Lower lobe of right lung (tissue), 2 donors: ENCODE measurements at places on chromosomes 3 and 15. TPM values are rescaled to one million over a fixed set of nuclear protein-coding genes. Genes with fewer than 3 reads are reported as not detected.

Gene KBTBD8
- total RNA-seq, result 5.8 TPM

Gene RPS27L
- total RNA-seq, result 184 TPM

Gene IL5RA
- total RNA-seq, result 5.6 TPM

Gene MYL3
- 2.0 TPM for total RNA-seq

Gene SNTN
- 12.8 TPM for total RNA-seq

Gene MAP3K13
- 35.4 TPM for total RNA-seq

Gene RMDN3
- total RNA-seq, result 101 TPM

Gene TTLL13
- total RNA-seq, result not detected

Gene CHD2
- total RNA-seq, result 158 TPM

Gene ACSBG1
- total RNA-seq, result 1.8 TPM

Gene FAM174B
- total RNA-seq, result 57.7 TPM

Gene CA12
- 4.9 TPM for total RNA-seq

DNA sequence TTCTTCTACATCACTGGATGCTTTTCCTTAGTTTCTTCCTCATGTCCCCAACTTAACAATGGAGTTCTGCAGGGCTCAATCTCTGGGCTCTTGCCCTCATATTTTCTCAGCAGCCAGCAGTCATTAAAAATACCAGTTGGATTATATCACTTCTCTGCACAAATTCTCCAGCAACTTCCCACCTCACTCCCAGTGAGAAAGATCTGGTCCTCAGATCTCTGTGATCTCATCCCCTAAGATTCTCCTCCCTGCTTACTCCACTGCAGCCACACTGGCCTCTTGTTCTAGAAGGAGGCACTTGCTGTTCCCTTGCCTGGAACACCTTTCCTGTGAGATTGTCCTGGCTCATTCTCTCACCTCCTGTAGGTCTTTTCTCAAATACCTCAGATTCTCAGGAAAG, 6.1 kb downstream of the ERICH6 start:
- no peak for DNase-seq

- DNase-seq, result peak; percentile 72
These were observed 575 bp downstream of the TRPM7 start for GRCh38 chr15:50685976-50686468.

- no peak for DNase-seq
These were observed 1050.8 kb downstream of the DIPK2A start for GRCh38 chr3:145022447-145022846.

DNA sequence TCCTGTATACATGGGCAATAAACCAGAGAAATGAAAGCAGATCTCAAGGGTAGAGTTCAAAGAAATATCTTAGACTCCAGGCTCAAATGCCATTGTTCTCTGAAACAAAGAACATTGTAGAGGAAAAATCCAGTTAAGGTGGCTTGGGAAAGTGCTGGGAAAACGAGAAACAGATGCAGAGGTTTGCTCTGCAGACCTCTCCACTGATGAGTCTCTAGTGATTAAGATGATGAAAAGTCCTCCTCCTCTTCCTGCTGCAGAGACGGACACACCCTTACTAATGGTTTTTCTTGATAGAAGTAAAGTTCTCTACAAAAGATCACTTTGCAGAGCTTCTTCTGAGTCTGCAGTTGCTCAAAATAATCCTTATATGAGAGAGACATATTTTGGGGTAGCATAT, 264.7 kb downstream of the GABRG3 start:
- DNase-seq, result no peak

DNA sequence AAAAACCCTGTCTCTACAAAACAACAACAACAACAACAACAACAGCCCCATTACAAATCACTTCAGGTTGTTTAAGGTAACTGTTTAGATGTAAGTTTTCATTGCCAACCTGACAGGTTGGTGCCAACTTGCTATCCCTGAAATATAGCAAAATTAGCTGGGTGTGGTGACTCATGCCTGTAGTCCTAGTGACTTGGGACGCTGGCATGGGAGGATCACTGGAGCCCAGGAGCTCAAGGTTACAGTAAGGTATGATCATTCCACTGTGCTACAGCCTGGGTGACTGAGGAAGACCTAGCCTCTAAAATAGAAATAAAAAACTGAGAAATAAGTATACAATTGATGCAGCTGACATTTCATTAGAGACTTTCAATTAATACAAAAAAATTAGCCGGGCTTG, 36.0 kb upstream of the CDAN1 start:
- no peak for DNase-seq

DNA sequence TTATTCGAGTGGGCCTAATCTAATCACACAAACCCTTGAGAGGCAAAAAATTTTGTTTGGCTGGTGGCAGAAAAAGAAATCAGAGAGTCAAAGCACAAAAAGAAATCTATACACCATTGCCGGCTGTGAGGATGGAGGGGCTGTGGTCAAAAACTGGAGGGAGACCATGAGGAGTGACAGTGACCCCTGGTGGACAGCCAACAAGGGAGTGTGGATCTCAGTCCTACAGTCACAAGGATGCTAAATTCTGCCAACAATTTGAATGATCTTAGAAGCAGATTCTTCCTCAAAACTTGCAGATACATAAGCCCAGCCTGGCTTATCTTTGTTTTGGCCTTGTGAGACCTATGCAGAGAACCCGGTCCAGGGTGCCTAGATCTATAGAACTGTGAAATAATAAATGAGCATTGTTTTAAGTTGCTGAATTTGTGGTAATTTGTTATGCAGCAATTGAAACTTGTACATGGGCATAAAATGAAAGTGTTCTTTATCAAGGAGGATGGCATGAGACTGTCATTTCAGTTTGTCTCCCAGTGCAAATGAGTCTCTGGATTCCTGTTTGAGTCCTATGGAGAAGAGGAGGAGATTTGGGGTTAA, 103.0 kb upstream of the ARHGEF26 start:
- DNase-seq, result no peak

DNA sequence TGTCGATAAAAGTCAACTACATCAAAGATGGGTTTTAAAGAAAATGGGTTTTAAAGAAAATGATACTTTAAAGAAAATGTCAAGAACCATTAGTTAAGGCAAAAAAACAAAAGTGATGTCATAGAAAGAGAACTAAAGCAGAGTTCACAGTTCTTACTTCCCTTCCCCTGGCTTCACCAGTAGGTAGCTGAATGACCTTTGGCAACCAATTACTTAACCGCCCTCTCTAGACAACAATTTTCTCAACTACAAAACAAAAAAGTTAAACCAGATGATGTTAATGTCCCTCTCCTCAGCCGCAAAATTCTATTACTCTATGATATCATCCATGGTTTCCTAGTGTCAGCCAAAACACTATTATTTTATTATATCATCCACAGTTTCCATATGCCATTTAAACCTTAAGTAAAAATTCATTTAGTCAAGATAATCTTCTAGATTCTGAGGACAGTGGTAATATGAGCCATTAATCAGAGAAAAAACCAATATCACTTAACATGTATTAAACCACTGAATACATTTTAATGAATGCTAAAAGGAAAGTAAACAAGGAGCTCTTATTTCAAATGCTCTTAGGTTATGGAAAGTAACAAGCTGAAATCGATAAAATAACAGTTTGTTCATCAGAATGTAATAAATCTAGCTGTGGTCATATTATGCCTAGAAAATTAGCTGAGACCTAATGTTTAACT, 13.1 kb downstream of the RYK start:
- DNase-seq, result no peak

- no peak for DNase-seq
These were observed 223.4 kb downstream of the ATP8B4 start for GRCh38 chr15:49895347-49896223.

DNA sequence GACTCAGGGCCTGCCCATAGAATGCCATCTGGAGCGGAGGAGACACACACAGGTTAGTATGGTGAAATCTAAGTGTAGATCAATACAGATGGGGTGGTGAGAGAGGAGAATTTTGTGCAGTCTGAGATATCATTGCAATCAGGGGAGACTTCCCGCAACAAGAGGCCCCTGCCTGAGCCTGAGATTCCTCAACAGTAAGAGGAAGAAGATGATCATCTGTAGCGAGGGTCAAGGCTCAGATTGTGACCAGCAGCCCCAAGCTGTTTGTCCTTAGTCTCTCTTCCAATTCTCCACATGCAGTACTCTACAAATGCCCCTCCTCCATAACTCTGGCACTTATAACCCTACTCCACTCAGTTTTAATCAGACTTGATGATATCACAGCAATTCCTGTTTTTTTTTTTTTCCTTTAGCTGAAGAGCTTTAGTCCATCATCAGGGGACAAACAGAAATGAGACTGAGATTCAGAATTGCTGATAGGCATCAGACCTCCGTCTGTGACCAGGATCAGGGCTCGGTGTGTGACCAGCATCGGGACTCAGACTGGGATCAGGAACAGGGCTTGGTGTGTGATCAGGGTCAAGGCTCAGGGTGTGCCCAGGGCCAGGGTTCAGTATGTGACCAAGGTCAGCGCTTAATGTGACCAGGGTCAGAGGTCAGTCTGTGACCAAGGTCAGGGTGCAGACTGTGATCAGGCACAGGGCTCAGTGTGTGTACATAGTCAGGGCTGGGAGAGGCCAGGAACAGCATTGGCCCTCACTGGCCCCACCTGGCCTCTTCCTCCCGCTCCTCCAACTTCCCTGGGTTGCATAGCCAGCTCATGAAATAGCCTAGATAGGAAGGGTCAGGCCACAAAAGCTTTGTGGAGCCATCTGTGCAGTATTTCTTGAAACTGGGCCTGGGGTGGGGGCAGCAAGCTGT, 14.1 kb downstream of the LOXL1 start:
- DNase-seq, result peak; percentile 4

- no peak for DNase-seq
These were observed 8.4 kb upstream of the LEKR1 start for GRCh38 chr3:156817646-156818272.

- DNase-seq, result no peak
These were observed 8.8 kb upstream of the TM4SF1 start for GRCh38 chr3:149386299-149386606.

- no peak for DNase-seq
These were observed 24.9 kb downstream of the AP4E1 start for GRCh38 chr15:50933341-50933740.

DNA sequence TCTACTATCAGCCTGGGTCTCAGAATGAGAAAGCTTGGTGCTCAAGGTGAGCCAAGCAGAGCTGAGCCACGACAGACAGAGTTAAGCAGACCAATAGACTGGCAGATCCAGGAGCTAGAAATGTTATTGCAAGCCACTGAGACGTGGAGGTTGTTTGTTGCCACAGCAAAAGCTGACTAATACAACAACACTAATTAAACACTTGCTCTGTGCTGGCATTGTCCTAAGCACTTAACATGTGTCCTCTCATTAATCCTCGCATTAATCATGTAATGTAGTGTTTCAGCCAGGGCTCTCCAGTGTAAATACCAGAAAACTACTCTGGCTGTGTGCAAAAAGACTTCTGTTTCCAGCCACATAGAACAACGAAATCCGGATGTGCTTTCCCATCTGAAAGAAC, 11.6 kb upstream of the SPSB4 start:
- DNase-seq, result no peak

DNA sequence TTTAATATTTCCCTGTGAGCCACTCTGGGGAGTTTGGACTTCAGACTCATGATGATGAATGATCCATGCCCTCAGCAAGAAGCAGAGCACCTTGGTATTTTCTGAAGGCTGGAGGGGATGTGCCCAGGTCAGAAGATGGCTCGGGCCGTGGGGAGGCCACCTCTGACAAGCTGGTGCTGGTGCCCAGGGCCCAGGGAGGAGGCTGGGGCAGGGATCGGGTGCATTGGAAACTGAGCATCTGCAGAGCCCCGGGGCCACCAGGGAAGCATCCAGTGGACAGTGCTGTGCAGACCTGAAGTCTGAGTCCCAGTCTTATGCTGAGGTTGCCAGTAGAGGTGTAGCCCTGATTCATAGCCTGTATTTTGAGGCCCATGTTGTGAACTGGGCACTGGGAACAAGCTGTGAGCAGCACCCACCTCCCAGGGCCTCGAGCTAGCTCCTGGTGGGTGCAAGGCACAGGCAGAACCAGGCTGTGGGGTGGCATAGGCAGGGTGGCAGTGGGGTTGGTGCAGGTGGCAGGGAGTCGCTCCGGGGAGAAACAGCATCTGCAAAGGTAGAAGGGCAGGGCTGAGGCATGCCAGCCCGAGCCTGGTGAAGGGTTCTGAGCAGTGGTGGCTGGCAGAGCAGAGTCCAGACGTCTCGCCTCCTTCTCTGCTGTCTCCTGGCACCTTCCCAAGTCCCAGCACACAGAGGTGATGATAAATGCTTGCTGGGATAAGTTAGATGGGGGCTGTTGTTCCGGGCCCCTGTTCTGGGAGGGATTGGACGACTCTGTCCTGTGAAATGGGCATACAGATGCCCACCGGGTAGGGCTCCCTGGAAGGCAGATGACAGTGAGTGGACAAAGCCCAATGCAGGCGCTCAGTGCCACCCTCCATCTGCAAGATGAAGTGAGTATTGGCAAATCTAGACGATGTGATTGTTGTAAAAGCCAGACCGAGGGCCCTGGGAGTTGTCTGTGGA, 10.6 kb downstream of the DNAJB8 start:
- no peak for DNase-seq

GRCh38 chr15:88982304-88982945, 69.2 kb upstream of the MFGE8 start:
- no peak for DNase-seq

GRCh38 chr15:101694261-101694660, 30.0 kb downstream of the TARS3 start:
- no peak for DNase-seq

- DNase-seq, result no peak
These were observed 140.4 kb upstream of the MBNL1 start for GRCh38 chr3:152128356-152128755.

GRCh38 chr3:36514171-36514570, 133.9 kb downstream of the STAC start:
- no peak for DNase-seq

- no peak for DNase-seq
These were observed 489.9 kb downstream of the SOX2 start for GRCh38 chr3:182201456-182202168.

DNA sequence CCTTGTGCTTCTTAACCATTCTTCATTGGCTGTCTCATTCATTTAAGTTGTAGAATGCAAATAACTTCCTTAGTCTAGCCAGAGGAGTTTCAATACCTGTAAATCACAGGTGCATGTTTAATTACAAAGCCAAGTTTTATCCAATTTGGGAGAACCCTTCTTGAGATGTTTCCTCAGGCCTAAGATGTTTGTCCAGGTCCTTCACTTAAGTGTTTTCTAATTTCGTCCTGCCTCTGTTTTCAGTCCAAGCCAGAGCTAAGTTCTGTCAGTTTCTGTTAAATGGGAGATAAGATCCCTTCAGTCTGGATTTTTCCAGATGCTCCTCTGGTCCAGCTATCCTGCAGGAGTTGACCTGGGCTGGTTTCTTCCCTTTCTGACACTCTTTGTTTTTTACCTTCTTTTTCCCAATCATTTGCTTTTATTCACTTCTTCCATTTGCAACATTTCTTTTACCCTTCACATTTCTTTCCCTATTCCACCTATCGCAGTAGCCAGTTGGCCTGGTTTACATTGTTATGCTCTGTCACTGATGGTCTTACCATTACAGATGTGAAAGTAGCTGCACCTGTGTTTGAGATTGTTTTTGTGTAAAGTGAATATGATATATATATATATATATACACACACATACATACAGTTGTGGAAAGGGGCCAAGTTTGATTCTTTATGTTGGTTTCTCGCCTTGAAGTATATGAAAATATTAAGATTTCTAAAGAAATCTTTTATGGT, 34.5 kb downstream of the EIF2AK4 start:
- DNase-seq, result no peak
